ENCODE measurements at places on chromosomes 12 and 14.

GRCh38 chr12:119145367-119145766 is 33.4 kb upstream of the HSPB8 start:
- DNase-seq = no peak

DNA sequence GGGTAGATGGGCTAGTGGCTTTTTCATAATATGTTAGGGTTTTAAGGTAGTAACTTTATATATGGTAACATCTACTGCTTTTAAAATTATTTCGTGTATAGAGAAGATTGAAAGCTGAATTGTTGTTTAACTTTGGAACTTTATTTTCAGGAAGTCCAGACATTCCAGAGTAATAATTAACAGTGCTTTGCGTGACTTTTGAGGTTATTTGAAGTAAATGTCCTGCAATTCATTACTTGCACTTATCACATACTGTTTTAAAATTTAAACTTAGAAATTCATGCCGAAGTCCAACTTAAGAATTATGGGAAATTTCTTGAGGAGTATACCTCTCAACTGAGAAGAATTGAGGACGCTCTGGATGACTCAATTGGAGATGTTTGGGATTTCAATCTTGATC is 3.3 kb downstream of the WASHC4 start:
- DNase-seq = no peak

GRCh38 chr14:91858536-91859275 is 8.6 kb downstream of the TC2N start:
- DNase-seq = no peak

DNA sequence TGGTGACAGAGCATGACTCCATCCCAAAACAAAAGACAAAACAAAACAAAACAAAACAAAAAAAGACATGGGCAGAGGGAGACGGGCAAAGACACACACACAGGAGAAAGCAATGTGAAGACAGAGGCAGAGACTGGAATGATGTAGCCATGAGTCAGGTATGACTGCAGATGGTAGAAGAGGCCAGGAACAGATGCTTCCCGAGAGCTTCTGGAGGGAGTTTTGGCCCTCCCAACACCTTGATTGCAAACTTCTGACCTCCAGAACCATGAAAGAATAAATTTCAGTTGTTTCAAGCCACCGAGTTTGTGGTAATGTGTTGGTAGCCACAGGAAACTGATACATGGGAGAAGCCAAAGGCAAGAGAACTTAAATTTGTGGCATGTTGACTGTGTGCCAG is 27.1 kb downstream of the VWF start:
- no peak for DNase-seq

GRCh38 chr12:132610051-132610759 is at the start of gene LRCOL1:
LRCOL1 (minus strand) TSS chr12:132610582; CDS start chr12:132606251, 4,331 bp downstream.
- DNase-seq = no peak

DNA sequence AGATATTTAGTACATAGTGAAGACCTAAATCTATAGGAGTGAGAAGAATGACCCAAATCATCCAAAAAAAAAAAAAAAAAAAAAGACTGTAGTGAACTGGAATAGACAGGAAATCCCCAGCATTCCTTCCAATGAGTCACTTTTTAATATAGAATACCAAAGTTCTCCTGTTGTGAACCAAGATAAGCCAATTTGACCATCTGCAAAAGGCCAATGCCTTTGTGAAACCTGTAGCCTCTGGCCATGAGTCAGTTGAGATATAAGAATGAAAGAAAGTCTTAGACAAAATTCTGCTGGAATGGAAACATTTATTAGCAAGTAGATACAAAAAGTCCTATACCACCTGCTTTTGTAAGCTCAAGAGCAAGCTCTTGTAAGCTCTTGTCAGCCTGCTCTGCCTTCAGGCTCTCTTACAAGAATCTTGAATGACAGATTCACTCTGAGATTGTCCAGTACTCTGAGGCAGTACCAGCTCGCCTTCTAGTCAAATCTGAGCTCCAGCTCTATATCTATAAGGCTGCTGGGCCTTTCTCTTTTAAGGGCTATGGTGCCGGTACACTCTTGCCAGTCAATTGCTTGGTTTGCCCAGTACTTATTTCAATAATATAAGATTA is 243.0 kb upstream of the TMTC1 start:
- DNase-seq = no peak

DNA sequence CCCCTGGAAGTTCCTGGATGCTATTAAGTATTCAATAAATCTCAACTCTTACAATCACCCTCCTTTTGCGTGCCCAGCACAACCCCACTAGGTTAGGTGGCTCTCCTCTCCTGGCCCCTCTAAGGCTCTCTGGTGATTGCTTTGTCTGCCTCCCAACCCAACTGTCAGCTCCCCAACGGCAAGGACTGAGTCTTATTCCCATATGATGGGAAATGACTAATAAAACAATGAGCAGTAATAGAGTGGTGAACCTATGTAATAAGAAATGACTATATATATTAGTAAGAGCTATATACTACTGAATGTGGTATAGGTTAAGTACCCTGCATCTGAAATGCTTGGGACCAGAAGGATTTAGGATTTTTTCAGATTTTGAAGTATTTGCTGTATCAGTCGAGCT is 8.1 kb downstream of the APPL2 start:
- DNase-seq = no peak

DNA sequence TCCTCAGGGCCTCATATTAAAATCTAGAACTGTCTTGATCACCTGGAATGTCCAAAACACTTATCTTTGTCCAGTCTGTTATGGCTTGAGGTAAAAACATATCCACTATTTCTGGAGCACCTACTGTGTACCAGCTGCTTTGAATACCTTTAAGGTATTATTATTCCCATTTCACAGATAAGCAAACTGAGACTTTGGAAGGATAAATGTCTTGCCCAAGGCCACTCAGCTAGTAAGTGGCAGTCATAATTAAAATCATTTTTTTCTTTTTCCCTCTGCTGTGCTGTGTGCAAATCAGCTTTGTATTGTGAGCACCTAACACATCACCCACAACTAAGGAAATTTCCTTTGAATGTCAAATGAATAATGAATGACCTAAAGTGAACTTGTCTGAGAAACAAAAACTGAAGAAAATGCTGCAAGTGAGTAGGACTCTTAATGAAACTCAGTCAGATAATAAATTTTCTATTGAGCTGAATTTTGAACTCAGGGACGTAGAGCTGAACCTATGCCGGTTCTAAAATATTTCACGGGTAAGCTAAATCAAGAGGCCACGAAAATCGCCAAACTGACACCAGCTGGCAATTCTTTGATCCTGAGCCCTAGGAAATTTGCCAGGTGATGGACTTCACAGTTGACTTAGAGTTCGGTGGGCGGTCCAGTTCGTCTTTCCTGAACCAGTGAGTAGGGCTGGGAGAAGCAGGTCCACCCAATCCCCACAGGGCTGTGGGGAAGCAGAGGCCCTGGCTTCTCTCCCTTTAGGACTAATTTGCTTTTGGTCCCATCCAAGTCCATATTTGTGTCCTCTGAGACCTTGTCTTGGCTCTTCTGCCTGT is 159.7 kb upstream of the PWP1 start:
- DNase-seq = no peak

GRCh38 chr14:90788031-90788430 is 28.2 kb downstream of the TTC7B start:
- peak; percentile 59 for DNase-seq

DNA sequence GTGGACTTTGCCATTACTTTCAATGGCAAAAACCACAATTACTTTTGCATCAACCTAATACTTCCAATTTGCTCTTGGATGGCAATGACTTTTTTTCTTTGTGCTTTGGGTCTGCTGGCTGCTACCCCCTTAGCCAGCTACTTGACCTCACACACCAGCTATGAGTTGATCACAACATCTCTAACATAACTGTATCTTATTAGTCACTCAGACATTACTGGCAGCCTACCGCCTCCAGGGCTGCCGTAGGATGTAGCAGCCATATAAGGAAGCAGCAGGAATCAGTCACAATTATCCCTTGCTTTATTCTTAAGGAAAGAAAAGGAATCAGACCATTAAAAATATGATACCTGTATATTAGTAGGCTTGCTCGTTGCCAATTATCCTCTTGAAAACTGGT is 260.5 kb downstream of the ADAMTS20 start:
- DNase-seq = no peak

GRCh38 chr12:97452230-97452629 is 10.4 kb upstream of the RMST start:
- DNase-seq = no peak

GRCh38 chr14:68346556-68347343 is 446.1 kb downstream of the ZFP36L1 start:
- DNase-seq = no peak

DNA sequence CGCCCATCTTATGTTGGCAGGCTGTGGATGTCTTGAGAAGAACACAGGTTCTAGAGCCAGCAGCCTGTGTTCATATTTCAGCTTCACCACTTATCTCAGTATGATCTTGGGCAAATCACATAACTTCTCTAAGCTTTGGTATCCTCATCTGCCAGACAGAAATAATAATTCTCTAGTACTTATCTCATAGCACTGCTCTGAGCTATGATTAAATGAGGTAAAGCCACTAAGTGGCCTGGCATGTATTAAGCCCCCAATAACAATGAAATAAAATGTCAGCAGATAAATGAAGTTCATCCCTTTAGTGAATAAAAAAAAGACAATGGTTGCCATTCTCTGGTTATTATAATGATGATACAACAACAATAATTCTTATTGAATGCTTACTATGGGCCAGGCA is 104.9 kb upstream of the EEA1 start:
- no peak for DNase-seq

- no peak for DNase-seq
Observed at GRCh38 chr14:99530407-99531155, 49.4 kb downstream of the CCNK start.

DNA sequence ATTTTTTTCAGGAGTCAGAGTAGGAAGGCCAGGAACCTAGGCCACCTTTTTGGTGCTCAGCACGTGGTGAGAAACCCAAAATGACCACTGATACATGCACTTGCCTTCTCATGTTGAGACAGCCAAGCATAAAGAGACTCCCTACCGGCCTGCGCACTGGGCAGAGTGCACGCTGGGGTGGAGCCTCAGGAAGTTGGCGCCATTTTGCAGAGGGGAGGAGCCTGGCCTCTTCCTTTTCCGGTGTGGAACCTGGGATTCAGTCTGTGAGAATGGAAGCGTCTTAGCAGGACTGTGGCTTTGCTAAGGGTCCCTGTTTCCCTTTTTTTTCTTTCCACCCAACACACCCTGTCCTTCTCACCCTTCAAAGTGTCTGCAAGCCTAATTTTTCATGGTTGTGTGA is 62.9 kb upstream of the RTRAF start:
- DNase-seq = no peak

DNA sequence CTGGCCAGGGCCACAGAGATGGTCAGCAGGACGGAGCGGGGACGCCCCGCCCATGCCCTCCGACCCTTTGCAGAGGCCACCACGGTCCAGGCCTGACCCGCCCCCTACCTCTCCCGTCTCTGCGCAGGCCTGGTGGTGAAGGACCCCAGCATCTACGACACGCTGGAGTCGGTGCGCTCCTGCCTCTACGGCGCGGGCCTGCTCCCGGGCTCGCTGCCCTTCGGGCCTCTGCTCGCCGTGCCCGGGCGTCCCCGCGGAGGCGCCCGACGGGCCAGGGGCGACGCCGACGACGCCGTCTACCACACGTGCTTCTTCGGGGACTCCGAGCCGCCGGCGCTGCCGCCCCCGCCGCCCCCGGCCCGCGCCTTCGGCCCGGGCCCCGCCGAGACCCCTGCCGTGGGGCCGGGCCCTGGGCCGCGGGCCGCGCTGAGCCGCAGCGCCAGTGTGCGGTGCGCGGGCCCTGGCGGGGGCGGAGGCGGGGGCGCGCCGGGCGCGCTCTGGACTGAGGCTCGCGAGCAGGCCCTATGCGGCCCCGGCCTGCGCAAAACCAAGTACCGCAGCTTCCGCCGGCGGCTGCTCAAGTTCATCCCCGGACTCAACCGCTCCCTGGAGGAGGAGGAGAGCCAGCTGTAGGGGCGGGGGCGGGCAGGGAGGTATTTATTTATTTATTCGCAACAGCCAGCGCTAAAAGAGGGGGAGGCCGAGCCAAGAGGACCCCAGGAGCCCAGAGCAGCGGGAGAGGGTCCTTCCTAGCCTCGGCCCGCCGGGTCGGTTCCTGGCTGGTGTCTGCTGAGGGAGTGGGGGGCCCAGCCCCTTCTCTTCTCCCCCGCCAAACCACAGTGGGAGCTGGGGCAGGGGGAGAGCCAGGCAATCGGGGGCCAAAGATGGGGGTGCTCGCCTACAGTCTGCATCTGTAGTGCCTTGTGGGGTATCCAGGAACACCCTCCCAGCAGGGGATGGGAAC is 8.1 kb downstream of the TAMALIN start:
- DNase-seq = no peak

GRCh38 chr14:50038398-50039119 is 77.8 kb downstream of the VCPKMT start:
- DNase-seq = no peak

GRCh38 chr12:93819050-93819491 is 141.9 kb downstream of the CRADD start:
- DNase-seq = peak; percentile 49

DNA sequence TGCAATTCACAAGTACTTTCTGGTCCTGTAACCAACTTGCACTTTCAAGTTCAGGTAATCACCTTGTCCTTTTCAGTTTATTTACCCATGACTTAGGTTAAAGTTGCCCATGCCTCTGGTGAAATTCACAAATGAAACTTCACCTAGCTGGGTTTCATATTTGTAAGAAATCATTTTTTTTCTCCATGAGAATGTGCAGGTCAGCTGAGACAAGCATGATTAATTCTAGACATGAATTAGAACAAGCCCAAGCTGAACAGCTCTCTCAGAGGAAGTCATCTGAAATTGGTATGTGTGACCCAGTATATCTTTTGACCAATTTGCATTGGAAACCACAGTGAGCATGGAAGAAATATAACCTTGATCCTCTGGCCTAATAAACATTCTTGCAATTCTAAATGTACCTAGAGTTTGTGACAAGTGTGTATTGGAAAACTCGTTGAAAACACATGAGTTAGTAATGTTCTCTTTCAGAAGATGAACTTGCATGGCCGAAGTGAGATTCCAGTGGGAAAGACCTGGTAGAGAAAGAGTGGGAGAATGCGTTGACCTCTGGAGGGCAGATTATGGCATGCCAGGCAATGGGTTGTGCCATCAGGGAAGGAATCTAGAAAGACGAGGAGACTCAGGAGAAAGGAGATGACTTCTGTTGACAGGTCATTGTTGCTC is 486.5 kb downstream of the ZFP36L1 start:
- DNase-seq = no peak

GRCh38 chr12:11688379-11688778 is 38.9 kb downstream of the ETV6 start:
- no peak for DNase-seq

DNA sequence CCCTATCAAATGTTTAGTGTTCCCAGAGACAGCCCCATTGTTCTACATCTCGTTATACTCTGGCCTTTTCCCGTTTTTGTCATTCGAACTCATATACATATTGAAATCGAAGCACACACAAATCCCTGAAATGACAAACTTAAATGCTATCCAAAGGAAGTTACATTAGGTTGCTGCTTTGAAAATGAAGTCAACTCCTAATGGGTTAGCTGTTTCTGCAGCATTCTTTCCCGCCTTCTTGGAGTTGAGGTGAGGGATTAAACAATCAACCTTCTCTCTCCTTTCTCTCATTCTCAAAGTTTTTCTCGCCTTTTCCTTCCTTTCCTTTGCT is 642 bp upstream of the PHC1 start:
- no peak for DNase-seq

DNA sequence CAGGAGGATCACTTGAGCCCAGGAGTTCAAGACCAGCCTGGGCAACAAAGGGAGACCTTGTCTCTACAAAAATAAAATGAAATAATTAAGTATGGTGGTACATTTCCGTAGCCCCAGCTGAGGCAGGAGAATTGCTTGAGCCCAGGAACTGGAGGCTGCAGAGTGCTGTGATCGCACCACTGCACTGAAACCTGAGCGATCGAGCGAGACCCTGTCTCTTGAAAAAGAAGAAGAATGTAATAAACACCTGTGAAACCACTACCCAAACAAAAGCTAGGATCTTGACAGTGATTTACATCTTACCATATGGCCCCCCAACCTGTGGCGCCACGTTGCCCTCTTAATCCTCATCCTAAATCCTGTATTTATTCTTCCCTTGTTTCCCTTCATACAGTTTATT is 5.7 kb upstream of the DTX1 start:
- DNase-seq = no peak

Data from C1 segment of cervical spinal cord (tissue), 14 donors.